ENCODE measurements at places on chromosomes 4 and X. TPM values are rescaled to one million over a fixed set of nuclear protein-coding genes. Genes with fewer than 3 reads are reported as not detected.

- H3K27me3 ChIP-seq = no peaks in the 10 kb centered on the region
- no peak overlapping the region for H3K27ac ChIP-seq
- no peaks in the 10 kb centered on the region for H3K4me1 ChIP-seq
- no peaks in the 10 kb centered on the region for H3K36me3 ChIP-seq
Observed at GRCh38 chrX:17662391-17662790, 74.9 kb upstream of the SCML1 start.

- DNase-seq = no peak
- no peaks in the 10 kb centered on the region for H3K36me3 ChIP-seq
- peaks cover 10% of the 10 kb centered on the region for H3K4me1 ChIP-seq
- no peak overlapping the region for H3K4me3 ChIP-seq
- no peaks in the 10 kb centered on the region for H3K27me3 ChIP-seq
- no peak overlapping the region for H3K27ac ChIP-seq
Observed at GRCh38 chr4:41409594-41409895, 128.4 kb upstream of the LIMCH1 start.

DNA sequence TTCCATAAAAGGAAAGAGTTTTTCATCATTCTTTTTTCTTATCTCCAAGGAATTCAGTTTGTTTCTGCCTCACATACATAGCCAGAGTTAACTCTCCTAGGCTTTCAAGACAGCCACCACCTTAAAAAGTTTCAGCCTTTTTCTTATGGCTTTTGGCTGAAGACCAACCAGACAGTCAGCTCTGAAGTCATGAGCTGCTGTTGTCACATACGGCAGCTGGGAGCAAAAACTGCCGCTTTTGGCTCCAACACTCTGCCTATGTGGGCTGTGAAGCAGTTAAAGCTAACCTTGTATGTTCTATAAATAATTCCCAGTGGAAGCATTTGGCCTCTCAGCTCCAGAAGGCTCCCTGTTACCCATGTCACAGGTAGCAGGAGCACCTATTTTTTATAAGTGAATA, 104.1 kb downstream of the KLHL4 start:
- no peak for DNase-seq
- no peak overlapping the region for H3K4me3 ChIP-seq
- H3K27ac ChIP-seq = no peak overlapping the region
- no peaks in the 10 kb centered on the region for H3K36me3 ChIP-seq

- H3K27me3 ChIP-seq = no peaks in the 10 kb centered on the region
- no peak for DNase-seq
- H3K4me3 ChIP-seq = no peak overlapping the region
- no peaks in the 10 kb centered on the region for H3K4me1 ChIP-seq
- no peak overlapping the region for H3K27ac ChIP-seq
Observed at GRCh38 chr4:188701952-188702351, 562.7 kb downstream of the TRIML1 start.

GRCh38 chrX:12967711-12968465, 7.0 kb upstream of the TMSB4X start:
- peaks cover 20% of the 10 kb centered on the region for H3K4me1 ChIP-seq
- no peak for DNase-seq
- H3K27ac ChIP-seq = no peak overlapping the region
- no peaks in the 10 kb centered on the region for H3K27me3 ChIP-seq

DNA sequence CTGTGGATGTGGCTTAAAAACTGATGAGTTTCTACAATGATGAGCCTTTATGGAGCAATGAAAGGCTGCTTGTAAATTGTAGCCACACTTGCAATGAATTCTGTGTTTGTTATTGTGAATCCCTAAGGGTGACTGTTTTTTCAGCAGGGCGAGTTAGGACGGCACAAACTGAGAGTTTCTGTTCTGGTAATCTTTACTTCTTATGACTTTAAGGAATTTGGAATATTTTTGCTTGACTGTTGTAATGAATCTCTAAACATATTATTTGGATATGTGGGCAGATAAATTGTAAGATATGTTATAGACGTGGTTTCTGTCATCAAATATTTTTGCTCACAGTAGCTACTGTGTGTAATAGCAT, 22.2 kb downstream of the RBPJ start:
- no peaks in the 10 kb centered on the region for H3K36me3 ChIP-seq
- no peak overlapping the region for H3K27ac ChIP-seq
- H3K4me1 ChIP-seq = no peaks in the 10 kb centered on the region

- no peak overlapping the region for H3K4me3 ChIP-seq
- H3K27me3 ChIP-seq = no peaks in the 10 kb centered on the region
- H3K4me1 ChIP-seq = peaks cover 4% of the 10 kb centered on the region
- DNase-seq = no peak
- no peak overlapping the region for H3K27ac ChIP-seq
Observed at GRCh38 chrX:17689971-17690409, 47.3 kb upstream of the SCML1 start.

DNA sequence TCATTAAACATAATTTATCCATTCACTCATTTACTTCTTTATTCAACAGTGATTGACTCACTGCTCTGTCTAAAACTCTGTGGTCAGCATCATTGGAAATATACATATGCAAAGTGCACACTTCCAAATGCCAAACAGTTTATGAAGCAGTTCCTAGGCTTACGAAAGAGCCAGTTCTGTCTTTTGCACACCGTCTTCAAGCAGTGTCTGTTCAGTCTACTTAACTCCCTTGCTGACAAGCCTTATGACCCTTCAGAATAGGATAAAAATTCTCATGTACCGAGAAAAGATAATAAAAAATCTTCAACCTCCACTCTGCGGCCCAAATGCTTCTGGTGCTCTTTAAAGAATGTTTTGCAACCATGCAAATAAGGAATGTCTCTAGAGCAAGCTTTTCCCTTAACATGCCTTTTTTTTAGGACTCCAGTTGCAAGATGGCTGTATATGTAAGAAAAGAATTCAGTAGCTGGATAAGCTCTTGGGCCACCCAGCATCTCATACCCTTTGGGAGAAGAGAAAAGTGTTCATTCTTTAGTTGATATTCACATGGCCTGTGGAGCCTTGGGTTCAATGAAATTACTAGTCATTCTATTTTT, 1037.0 kb upstream of the SLIT2 start:
- DNase-seq = no peak
- no peaks in the 10 kb centered on the region for H3K36me3 ChIP-seq
- no peak overlapping the region for H3K27ac ChIP-seq
- H3K4me1 ChIP-seq = no peaks in the 10 kb centered on the region

DNA sequence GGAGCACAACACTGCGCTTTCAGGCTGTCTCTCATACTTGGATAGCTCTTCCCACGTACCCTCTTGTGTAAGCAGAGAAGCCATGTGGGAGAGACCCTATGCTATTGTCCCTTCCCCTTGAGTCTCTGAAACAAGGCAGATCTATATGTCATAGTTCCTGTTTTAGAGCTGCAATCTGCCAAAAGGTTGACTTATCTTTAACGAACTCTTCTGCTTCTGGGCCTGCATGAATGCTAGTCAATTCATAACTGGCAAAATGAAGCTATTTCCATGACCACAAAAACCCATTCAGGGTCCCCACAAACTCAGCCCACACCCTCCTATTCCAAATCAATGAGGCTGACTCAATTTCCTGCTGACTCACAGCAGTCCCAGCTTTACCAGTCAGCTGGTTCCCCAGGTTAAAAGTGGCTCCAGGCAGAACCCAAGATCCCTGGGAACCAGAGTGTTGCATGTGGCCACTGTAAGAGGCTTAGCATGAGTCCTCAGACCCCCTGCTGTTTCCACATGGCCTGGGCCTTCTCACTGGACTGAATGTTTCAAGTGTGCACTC, 25.3 kb upstream of the SOD3 start:
- H3K4me3 ChIP-seq = no peak overlapping the region
- no peak for DNase-seq
- H3K4me1 ChIP-seq = peaks cover 6% of the 10 kb centered on the region
- no peaks in the 10 kb centered on the region for H3K36me3 ChIP-seq
- H3K27ac ChIP-seq = no peak overlapping the region

- H3K27ac ChIP-seq = no peak overlapping the region
- DNase-seq = no peak
- peaks cover 100% of the 10 kb centered on the region for H3K27me3 ChIP-seq
- H3K4me1 ChIP-seq = peaks cover 36% of the 10 kb centered on the region
- H3K36me3 ChIP-seq = no peaks in the 10 kb centered on the region
- peak overlapping the region; percentile 45 for H3K4me3 ChIP-seq
Observed at GRCh38 chr4:112516471-112517066, 589 bp upstream of the NEUROG2 start.

- H3K27me3 ChIP-seq = no peaks in the 10 kb centered on the region
- no peaks in the 10 kb centered on the region for H3K36me3 ChIP-seq
- no peak overlapping the region for H3K27ac ChIP-seq
- no peaks in the 10 kb centered on the region for H3K4me1 ChIP-seq
- no peak overlapping the region for H3K4me3 ChIP-seq
Observed at GRCh38 chr4:110737931-110738330, 115.1 kb upstream of the PITX2 start.

DNA sequence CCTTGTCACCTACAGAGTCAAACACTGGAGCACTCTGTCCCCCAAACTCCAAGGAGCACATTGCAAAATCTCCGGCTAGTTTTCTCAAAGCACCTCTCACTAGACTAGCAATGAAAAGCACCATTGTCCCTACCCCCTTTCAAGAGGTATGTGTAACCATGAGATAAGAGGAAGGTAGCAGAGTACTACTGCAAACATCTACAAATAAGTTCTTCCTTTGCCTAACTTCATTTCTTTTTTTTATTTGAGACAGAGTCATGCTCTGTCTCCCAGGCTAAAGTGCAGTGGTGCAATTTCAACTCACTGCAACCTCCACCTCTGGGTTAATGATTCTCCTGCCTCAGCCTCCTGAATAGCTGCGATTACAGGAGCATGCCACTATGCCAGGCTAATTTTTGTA, 17.7 kb downstream of the PPP4R3C start:
- H3K36me3 ChIP-seq = no peaks in the 10 kb centered on the region
- no peak overlapping the region for H3K27ac ChIP-seq
- no peaks in the 10 kb centered on the region for H3K4me1 ChIP-seq
- no peak overlapping the region for H3K4me3 ChIP-seq
- no peaks in the 10 kb centered on the region for H3K27me3 ChIP-seq

DNA sequence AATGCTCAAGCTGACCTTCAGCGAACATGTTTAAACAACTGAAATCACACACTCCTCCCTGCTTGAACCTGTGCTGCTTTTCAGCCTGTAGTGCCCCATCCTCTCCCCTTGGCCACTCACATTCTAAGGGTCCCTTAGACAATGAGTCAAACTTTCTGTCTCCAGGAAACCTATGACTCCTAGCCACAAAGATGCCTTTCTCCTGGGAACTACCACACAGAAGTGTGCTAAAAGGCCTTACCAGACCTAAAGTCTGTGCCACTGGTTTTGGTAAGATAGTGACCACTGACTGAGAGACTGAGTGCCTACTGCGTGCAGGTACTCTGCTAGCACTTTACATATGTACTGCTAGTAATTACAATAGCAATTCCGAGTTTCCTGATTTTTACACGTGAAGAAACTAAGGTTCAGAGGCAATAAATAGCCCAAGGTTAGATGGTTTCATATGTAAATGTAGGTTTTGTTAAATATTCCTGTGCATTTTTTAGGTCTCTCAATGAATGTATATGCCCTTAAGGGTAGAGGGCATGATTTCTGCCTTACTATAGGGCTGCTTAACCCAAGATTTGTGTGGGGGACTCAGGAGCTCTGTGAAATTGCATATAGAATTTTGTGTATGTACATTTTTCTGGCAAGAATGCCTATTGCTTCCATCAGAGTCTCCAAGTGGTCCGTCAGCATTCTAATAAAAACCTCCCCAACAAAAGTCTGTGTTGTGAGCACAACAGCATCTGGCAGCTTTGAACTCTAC, 71.1 kb downstream of the NSG1 start:
- H3K4me3 ChIP-seq = no peak overlapping the region
- DNase-seq = no peak
- H3K4me1 ChIP-seq = no peaks in the 10 kb centered on the region
- no peak overlapping the region for H3K27ac ChIP-seq
- no peaks in the 10 kb centered on the region for H3K27me3 ChIP-seq

DNA sequence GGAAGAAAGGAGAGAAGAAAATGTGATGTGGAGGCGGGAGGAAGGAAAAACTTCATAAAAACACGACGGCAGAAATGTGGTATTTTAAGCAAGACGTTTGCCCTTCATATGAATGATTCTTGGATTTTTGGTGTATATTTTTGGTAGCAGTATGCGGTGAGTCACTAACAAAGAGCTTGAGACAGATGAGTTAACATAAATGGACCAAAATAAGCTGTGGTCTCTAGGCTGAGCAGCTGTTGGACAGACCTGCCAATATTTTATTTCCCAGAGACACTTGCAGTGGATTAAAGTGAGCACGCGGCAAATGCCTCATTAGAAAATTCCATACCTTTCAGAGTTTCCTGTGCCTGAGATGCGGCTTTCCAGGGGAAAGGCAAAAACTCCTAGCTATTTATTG, 43.1 kb upstream of the RPS6KA3 start:
- H3K4me1 ChIP-seq = no peaks in the 10 kb centered on the region
- H3K27ac ChIP-seq = no peak overlapping the region
- no peaks in the 10 kb centered on the region for H3K36me3 ChIP-seq
- DNase-seq = no peak
- no peaks in the 10 kb centered on the region for H3K27me3 ChIP-seq

GRCh38 chr4:153169776-153170175, 34.5 kb upstream of the TRIM2 start:
- no peak for DNase-seq
- H3K4me3 ChIP-seq = no peak overlapping the region
- no peaks in the 10 kb centered on the region for H3K27me3 ChIP-seq
- H3K4me1 ChIP-seq = no peaks in the 10 kb centered on the region

DNA sequence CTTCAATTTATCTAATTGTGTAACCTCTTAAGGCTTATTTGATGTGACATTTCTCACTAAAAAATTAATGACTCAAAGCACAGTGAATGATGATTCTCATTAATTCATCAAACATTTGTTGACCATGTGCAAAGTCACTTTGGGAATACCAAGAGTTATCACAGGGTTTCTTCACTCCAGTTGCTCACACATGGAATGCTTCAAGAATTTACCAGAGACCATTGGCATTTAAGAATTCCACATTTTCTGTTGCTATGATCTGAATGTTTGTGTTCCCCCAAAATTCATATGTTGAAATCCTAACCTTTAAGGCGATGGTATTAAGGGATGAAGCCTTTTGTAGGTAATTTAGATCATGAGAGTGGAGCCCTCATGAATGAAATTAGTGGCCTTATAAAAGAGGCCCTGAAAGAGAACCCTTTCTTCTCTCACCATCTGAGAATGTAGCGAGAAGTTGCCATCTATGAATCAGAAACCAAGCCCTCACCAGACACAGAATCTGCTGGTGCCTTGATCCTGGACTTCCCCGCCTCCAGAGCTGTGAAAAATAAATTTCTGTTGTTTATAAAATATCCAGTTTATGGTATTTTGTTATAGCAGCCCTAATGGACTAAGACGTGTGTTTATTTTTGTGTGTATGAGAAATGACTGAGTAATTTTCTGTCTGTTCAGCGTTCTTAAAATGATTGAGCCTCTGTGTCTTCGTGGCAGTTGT, 16.4 kb upstream of the SRPX start:
- H3K36me3 ChIP-seq = no peaks in the 10 kb centered on the region
- DNase-seq = no peak
- no peak overlapping the region for H3K4me3 ChIP-seq
- H3K27me3 ChIP-seq = no peaks in the 10 kb centered on the region

Gene ZNF827
- total RNA-seq = 5.2 TPM

Gene CISD2
- total RNA-seq = 22.4 TPM

Gene MAGEA10
- not detected for total RNA-seq

Gene SPATA4
- not detected for total RNA-seq

Gene F8A3
- 7.1 TPM for total RNA-seq

Data from esophagus squamous epithelium (tissue), 5 donors.